Cardiac ventricle fibroblast (primary cell): ENCODE measurements at places on chromosomes 1 and 21. TPM values are rescaled to one million over a fixed set of nuclear protein-coding genes. Genes with fewer than 3 reads are reported as not detected.

Gene GJA8
- total RNA-seq = not detected in 2 replicates

Gene LAX1
- total RNA-seq = not detected in 2 replicates

Gene SH2D1B
- not detected in 2 replicates for total RNA-seq

Gene ATP5PB
- 144 and 198 TPM in 2 replicates for total RNA-seq

Gene DONSON
- total RNA-seq = 4.7 and 11.8 TPM in 2 replicates

Gene HJV
- total RNA-seq = not detected in 2 replicates

Gene KRTCAP2
- total RNA-seq = 130 and 151 TPM in 2 replicates

Gene TTC39A
- not detected in 2 replicates for total RNA-seq

Gene SSU72
- 95.3 and 101 TPM in 2 replicates for total RNA-seq

Gene SPRR2G
- total RNA-seq = not detected in 2 replicates

Gene CFAP141
- not detected in 2 replicates for total RNA-seq

Gene RBP7
- total RNA-seq = not detected in 2 replicates

Gene C1QC
- not detected in 2 replicates for total RNA-seq

Gene LCA5L
- total RNA-seq = 0.37 and 1.4 TPM in 2 replicates

Gene TINAGL1
- total RNA-seq = 9.4 and 12.2 TPM in 2 replicates

Gene COL8A2
- 1.8 and 2.5 TPM in 2 replicates for total RNA-seq

Gene CNR2
- not detected in 2 replicates for total RNA-seq

Gene PARS2
- 4.3 and 4.5 TPM in 2 replicates for total RNA-seq

Gene ESPN
- total RNA-seq = 0.12 TPM in 1 of 2 replicates, not detected in the other

Gene CD53
- total RNA-seq = not detected in 2 replicates

Gene C4BPA
- not detected in 2 replicates for total RNA-seq

Gene LCE4A
- not detected in 2 replicates for total RNA-seq

Gene OPN3
- total RNA-seq = 8.2 and 9.0 TPM in 2 replicates

Gene ARHGEF16
- total RNA-seq = not detected in 2 replicates

Gene AUNIP
- total RNA-seq = 0.12 and 0.20 TPM in 2 replicates

Gene GJB5
- not detected in 2 replicates for total RNA-seq

Gene PODN
- total RNA-seq = 59.5 and 60.4 TPM in 2 replicates

Gene SLAMF8
- total RNA-seq = not detected in 2 replicates

Gene INTS11
- 55.9 and 57.5 TPM in 2 replicates for total RNA-seq

Gene WDR64
- total RNA-seq = not detected in 2 replicates

Gene LMX1A
- total RNA-seq = not detected in 2 replicates

Gene KIF21B
- total RNA-seq = 0.29 and 0.31 TPM in 2 replicates

Gene HMGCS2
- not detected in 2 replicates for total RNA-seq

Gene ZNF648
- total RNA-seq = not detected in 2 replicates

Gene CYP4Z1
- 0.10 TPM in 1 of 2 replicates, not detected in the other for total RNA-seq

Gene ZNF691
- 5.2 and 5.7 TPM in 2 replicates for total RNA-seq

Gene SMPDL3B
- total RNA-seq = 0.29 TPM in 1 of 2 replicates, not detected in the other

Gene HAO2
- not detected in 2 replicates for total RNA-seq

Gene NBPF10
- total RNA-seq = 1.3 and 1.9 TPM in 2 replicates
